ENCODE measurements at places on chromosomes 2 and 18.

DNA sequence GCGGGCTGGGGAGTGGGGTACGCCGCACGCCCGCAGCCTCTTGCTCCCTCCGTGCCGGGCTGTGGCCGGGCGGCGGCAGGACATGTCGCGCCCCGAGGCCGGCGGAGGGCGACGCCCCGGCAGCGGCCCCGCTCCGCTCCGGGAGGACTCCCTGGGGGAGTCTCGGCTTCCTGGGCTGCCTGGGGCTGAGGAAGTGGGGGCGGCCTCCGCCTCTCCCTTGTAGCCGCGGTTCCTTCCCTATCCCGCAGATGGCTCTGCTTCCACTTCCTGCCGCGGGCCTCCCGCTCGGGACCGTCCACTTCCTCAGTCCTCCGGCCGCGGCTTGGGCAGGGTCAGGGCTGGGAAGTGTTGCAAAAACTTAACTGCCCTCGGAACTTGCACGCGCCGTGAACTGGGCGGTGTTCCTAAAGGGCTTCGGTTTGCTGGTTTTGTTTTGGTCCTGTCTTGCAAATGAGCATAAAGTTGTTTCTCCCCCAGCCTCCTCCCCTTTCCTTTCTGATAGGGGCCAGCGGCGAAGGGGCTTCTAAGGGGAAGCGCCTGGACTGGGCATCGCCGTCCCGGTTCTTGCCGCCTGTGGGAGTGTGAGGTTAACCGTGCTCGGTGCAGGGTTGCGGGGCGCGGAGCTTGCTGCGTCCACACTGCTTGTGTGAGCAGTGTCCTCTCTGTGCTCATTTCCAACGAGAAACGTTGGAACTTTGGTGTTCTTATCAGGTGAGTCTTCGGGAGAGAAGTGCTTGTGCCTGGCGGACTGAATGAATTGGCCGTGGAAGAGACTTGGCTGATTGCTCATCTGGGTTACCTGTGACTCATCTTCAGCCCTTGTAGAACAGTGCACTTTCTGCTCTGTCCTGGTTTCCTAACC, 600 bp downstream of the RALB start:
- no peak for DNase-seq

DNA sequence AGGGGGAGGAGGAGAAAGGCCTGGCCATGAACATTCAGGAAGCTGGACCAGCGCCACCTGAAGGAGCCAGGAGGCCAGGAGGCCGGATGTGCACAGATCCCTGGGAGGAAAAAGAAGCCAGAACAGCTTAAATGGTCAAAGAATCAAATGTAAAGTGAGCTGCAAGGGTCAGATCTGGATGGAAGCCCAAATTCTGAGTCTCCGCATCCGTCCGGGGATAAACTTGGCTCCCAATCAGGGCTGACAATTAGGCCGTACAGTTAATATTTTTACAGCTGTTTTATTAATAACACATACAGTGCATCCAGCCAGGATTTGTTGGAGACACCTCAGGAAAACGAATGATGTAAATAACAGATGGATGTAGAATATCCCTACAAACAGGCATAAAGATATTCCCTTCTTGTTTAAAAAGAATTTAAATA, 495.1 kb upstream of the TCF4 start:
- no peak for DNase-seq

- no peak for DNase-seq
These were observed 150.0 kb upstream of the GALNT5 start for GRCh38 chr2:157107460-157107859.

DNA sequence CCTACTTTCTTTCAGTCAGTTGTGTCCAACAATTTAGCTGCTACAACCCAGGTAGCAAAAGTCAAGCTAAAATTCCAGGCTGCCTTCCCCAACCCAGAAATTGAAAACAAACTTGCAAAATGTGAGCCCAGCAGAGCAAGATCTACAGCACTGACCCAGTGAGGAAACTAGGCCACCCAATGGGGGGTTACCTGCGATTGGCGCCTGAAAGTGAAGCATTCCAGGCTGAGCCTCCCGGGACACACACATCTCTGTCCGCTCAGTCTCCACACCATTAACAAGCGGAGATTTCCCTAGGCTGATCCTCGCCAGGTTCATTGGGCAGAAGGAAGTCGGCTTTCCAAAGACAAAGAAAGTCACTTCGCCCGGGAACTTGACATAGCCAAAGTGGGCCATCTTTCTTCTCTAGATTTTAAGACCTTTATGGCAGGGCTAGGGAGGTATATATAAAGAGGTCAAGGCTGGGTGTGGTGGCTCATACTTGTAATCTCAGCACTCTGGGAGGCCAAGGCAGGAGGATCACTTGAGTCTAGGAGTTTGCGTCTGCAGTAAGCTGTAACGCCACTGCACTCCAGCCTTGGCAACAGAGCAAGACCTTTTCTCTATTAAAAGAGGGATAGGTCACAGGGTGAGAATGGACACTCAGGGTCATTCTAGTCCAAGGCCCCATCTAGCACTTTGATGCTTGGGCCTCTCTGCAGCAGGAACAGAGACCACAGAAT, 53.6 kb downstream of the TTC32 start:
- DNase-seq = no peak

GRCh38 chr2:236875906-236876505, 209.7 kb upstream of the COPS8 start:
- DNase-seq = no peak

DNA sequence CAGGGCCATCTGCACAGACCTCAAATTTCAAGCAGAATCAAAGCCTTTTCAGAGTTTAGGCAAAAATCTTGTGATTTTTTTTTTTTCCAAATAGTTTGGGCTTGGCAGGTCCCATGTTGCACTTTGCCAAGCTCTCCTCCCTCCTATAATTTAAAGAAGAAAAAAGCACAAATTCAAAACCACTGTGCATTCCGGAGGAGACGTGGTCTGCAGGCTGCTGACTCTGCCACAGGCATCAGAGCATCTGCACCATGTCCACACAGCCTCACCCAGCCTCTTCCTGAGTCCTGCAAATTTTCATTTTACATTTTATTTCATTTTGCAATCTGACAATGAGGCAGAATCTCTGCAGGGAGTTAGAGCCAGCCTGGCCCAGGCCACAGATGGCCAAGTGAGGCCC, 15.7 kb upstream of the GPC1 start:
- DNase-seq = no peak

DNA sequence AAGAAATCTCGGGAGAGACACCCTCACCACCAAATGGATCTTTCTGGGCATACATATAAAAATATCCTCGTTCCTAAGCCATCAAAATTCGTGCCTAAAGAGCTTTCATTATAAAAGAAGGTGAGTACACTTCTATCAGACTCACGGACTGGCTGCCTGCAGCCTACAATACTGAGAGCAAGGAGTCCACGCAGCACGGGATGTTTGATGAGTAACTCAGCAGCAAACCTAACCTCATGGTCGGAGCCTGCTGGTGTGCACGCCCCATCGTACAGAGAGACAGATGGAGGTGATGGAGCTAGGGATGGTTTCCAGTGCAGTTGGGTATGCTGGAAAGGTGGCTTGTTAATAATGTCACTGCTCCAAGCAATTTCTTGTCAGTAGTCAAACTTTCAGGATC, 256.2 kb downstream of the FIGN start:
- DNase-seq = no peak

DNA sequence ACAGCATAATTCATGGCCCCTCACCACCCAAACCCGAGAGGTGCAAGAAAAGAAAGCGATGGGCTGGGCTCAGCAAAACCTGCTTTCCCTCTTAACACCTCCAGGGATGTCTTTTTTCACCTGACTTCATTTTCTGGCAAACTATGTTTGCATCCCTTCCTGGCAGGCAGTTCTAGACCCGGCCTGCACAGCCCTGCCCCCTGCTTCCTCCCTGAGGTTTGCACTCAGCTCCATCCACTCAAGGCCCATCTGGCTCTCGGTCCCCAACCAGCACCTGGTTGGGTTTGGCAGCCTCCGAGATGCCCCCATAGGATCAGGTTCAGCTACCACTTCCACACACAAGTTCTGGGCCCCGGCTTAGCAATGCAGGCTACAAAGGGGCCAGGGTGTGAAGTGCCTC, 185.7 kb downstream of the SMAD7 start:
- DNase-seq = no peak
